ENCODE measurements at places on chromosomes 6 and 20.
A peak's percentile ranks its signal among the peaks of the same experiment; 100 is the strongest.

GRCh38 chr20:3229798-3230197 lies 9.2 kb downstream of the SLC4A11 start:
- DNase-seq, result no peak

GRCh38 chr6:88380618-88381288 lies 214.6 kb upstream of the CNR1 start:
- no peak for DNase-seq

- no peak for DNase-seq
These were observed 119.5 kb upstream of the CD93 start for GRCh38 chr20:23205611-23206041.

- no peak for DNase-seq
These were observed 165.9 kb upstream of the MARCKS start for GRCh38 chr6:113691260-113691656.

GRCh38 chr6:2931970-2932748 lies 29.1 kb upstream of the SERPINB9 start:
- DNase-seq, result peak; percentile 91

DNA sequence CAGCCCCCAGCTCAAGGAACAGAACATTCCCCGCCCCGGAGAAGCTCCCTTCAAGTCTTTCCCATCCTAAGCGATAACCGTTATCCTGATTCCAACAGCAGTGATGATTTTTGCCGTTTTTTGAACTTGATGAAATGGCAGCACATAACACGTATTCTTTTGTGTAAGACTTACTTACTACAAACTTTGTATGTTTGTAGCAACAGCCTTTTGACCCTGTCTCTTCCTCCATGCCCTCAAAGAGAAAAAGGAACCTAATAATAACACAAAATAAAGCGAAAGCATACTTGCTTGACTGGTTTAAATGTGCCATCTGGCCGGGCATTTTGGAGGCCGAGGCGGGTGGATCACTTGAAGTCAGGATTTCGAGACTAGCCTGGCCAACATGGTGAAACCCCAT lies 26.4 kb upstream of the SLC9A8 start:
- DNase-seq, result no peak

DNA sequence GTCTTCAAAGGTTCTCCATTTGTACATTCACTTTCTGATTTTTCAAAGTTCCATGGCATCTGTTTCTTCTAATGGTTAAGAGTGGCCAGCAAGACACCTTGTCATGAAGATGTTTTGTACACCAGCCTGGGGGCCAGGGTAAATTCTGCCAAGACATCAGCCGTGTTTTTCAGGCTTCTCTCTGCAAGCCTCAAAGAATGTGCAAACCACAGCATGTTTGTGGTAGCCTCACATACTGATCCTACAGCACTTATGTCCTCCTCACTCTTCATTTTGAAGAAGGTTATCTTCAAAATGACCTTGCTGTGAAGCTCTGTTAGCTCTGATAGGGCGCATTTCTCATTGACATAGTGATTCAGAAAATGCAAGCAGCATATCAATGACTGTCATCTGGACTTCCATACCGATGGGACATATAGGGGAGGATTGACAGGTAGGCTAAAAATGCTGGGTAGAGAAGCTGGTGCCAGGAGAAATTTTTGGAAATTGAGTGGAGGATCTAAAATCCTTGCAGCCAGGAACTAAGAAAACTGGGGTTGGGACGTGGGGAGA lies 59.3 kb upstream of the SPTLC3 start:
- no peak for DNase-seq

- DNase-seq, result no peak
These were observed 1.8 kb upstream of the DCBLD1 start for GRCh38 chr6:117480651-117481050.

DNA sequence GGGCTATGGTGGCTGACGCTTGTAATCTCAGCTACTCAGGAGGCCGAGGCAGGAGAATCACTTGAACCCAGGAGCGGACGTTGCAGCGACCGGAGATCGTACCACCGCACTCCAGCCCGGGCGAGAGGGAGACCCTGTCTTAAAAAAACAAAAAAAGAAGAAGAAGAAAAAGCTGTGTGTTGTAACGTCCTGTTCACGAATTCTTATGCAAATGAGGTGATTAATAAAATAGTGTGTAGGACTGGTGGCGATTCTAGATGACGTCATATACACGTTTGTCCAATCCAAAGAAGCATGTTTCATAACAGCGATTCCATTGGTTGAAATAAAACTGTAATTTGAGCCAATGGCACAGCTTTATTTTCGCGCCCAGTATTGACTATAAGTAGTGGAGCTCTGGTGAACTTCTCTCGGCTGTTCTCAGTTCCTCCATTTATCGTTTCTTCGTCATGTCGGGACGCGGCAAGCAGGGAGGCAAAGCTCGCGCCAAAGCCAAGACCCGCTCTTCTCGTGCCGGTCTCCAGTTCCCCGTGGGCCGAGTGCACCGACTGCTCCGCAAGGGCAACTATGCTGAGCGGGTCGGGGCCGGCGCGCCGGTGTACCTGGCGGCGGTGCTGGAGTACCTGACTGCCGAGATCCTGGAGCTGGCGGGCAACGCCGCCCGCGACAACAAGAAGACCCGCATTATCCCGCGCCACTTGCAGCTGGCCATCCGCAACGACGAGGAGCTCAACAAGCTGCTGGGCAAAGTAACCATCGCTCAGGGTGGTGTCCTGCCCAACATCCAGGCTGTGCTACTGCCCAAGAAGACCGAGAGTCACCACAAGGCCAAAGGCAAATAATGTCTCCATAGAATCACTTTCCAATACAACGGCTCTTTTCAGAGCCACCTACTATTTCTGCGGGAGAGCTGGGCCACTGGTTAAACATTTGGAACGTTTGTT lies 47.0 kb downstream of the OR2B2 start:
- peak; percentile 94 for DNase-seq

- DNase-seq, result no peak
These were observed 79.4 kb downstream of the LIN28B start for GRCh38 chr6:105036351-105036750.

DNA sequence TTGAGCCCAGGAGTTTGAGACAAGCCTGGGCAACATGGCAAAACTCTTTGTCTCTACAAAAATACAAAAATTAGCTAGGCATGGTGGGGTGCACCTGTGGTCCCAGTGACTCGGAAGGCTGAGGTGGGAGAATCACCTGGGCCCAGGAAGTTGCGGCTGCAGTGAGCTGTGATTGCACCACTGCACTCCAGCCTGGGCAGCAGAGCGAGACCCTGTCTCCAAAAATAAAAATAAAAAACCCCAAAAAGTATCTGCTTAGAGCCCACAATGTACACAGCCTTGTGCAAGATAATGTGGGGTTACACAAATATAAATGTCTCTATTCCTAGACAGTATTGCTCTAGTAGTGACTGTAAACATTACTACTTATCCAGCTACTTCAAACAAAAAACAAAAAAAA lies 5.9 kb downstream of the ESF1 start:
- DNase-seq, result no peak

GRCh38 chr6:23343610-23344306 lies 774.4 kb downstream of the HDGFL1 start:
- no peak for DNase-seq

GRCh38 chr20:51402201-51402600 lies 140.3 kb downstream of the NFATC2 start:
- DNase-seq, result no peak

GRCh38 chr6:5565971-5566370 lies 304.7 kb downstream of the FARS2 start:
- DNase-seq, result no peak

DNA sequence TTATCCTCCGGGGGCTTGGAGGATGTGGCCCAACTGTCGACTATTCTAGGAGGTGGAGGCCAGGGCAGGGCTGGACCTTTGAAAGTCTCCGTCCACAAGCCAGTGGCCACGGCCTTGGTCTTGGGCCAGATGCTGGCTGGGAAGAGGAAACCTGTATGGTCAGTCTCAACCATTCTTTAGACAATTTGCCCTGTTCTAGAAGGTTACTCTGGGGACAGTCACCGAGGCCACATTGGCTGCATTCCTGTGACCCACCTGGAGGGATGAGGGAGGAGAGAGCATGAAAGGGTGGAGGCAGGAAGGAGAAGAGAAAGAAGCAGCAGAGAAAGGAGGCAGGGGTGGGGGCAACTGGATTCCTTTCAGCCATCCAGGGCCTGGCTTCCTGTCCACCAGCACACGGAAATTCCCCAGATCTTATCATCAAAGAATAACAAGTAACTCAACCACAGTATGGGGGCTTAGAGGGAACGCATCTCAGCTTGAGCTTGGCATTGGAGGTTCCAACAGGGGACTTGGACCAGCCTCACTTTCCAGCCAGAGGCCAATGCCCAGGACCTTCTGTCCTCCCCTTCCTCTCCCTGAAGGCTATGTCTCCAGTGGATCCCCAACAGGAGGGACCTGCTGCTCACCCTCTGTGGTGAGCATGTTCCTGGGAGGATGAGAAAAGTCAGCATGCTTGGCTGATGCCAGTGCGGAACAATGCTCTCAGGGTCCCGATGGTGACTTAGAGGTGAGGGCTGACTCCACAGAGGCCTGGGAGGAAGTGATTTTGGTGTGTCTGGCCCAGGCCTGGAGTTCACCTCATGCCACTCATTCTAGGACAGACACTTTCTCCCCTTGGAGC lies 30.4 kb downstream of the TGM2 start:
- DNase-seq, result no peak

DNA sequence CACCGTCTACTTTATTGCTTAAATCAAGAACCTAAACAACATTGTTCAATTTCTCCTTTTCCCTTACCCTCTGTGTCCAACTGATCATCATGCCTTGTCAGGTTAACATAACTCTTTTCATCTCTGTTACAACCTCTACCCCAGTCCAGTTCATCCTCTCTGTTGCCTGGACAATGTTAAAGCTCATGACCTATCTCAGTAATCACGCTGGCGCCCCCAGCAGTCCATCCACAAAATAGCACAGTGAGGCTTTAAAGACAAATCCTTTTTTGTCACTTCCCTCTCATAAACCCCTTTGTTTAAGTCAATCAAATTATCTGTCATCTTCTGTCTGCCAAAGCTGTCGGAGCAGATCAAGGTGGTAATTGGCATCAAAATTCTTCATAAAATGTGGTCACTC lies 140.1 kb downstream of the QKI start:
- DNase-seq, result no peak

DNA sequence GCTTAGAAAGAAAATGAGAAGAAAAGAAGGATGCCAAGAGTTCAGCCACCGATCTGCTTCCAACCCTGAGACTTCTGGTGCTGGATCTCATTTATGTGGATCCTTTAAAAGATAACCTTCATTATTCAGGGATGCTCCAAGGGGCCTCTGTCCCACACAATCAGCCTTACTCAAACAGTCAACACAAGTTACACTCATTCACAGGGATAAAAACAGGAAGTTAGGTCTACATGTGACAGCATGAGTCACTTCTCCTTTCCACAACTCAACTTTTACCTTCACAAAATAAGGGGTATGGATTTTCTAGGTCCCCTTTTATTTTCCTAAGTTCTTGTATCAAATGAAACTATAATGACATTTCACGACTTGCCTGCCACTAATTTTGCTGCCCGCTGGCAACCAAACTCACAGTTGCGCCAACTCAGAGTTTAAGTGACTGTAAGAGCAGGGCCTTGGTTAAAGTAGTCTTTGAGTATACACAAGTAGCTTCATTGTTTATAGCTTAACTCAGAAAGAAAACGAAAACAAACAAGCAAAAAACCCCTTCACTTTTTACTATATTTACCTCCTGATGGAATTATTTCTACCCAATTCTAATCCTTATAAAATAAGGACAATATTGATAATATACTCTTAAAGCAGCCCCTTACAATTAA lies 278.8 kb upstream of the RUNX2 start:
- peak; percentile 43 for DNase-seq

DNA sequence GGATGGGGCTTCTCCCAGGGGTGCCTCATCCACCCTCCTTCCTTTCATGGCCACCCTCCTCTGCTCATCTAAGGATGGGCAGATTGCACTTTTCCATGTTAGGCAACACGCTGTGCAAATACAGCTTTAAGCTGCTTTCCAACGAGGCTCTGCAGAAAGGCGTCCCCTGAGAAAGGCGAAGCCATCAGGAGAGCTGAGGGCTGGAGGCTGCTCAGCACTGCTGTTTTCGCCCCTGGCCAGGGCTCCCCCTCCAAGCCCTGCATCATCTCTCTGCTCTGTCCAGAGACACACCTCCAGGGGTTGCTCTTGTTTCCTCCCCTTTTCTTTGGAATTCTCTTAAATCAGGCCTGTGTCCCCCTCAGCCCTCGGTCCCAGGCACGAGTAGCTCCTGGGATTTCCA lies 526.1 kb downstream of the CDH26 start:
- no peak for DNase-seq

GRCh38 chr6:16985513-16986284 lies 116.2 kb upstream of the STMND1 start:
- DNase-seq, result no peak

GRCh38 chr20:21238818-21239536 lies 64.2 kb upstream of the XRN2 start:
- no peak for DNase-seq

- DNase-seq, result no peak
These were observed 348.3 kb downstream of the CDH26 start for GRCh38 chr20:60306551-60306950.

DNA sequence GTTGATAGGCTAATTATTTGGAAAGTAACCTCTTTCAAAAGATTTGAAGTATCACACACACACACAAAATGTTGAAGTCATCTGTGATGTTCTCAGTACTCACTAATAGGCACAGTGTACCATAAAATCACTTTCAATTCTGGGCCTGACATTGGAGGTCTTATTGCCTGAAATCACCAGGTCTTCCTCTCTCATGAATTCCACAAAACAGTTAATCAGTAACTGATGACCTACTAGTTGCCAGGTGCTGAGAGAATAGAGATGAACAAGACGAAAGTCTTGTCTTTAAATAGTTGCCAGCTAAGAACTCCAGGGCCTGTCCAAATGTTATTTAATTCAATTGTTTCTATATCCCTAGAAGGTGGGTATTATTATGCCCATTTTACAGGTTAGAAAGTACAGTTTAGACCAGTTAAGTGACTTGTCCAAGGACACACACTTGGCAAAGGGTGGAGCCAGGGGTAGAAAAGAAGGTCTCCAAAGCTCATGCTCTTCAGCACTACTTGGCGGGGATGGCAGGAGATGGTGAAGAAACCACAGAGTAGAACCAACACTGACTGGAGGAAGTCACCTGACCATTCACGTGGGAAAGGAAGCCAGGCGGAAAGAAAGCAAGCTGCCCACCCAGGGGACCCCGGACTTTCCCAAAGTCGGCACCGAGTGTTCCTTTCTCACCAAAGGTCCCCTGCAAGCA lies 116.4 kb downstream of the KIF6 start:
- DNase-seq, result no peak

DNA sequence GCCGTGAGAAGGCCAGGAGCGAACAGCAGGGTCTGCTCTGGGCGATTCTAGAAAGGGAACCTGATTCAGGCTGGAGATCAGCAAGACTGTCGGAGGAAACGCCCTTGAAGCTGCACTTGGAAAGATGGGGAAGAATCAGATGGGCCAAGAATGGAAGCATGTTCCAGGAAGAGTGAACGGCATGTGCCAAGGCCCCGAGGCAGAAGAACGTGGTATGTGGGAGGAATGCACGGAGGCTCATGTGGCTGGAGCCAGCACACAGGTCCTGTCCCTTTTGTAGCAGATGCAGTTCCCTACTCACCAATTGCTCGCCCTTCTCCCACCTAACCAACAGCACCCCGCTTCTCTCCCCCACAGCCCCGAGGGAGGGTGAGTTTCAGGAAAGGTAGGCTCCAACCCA lies 180.6 kb downstream of the TFAP2C start:
- DNase-seq, result no peak

Data from Karpas-422 (cell line).